ENCODE measurements at places on chromosomes 16 and 17.
A peak's percentile ranks its signal among the peaks of the same experiment; 100 is the strongest.

DNA sequence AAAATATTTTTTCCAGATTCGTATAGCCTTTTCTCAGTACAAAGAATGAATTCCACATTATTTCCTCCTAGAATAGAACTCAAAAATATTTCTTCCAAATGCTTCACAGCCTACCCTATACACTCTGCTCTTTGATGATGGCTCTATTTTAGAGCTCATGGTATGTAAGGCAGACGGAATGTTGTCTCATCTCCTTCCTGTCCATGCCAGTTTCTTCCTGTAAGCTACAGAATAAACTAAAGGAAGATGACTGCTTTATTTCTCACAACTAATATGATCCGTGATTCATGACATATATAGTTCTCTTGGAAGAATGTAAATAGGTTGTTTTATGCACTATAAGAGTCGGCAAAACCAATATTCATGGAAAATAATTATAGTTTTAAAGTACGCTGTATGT, 723.1 kb downstream of the CDH11 start:
- no peak for DNase-seq

- no peak for DNase-seq
Observed at GRCh38 chr16:2275476-2276367, 7.8 kb upstream of the RNPS1 start.

GRCh38 chr17:27982688-27983087, 59.8 kb upstream of the NLK start:
- DNase-seq: no peak

DNA sequence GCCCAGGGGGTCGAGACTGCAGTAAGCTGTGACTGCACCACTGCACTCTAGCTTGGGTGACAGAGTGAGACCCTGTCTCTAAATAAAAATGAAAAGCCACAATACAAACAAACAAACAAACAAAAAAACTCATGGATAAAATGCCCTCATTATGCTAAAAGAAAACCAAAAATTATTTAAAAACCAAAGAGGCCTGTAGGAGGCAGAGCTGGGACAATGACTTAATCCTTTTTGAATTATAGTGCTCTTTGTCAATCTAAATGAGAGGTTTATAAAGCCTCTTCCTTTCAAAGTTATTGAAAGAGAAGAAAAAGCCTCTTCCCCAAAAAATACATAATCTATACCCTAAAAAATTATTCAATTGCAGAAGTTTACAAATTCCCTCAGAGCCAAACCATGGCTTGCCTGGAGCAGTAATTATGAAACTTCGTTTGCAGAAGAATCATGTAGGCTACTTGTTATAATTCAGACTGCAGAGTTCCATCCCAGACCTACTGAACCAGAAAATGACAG, 18.5 kb downstream of the CRLF3 start:
- no peak for DNase-seq

DNA sequence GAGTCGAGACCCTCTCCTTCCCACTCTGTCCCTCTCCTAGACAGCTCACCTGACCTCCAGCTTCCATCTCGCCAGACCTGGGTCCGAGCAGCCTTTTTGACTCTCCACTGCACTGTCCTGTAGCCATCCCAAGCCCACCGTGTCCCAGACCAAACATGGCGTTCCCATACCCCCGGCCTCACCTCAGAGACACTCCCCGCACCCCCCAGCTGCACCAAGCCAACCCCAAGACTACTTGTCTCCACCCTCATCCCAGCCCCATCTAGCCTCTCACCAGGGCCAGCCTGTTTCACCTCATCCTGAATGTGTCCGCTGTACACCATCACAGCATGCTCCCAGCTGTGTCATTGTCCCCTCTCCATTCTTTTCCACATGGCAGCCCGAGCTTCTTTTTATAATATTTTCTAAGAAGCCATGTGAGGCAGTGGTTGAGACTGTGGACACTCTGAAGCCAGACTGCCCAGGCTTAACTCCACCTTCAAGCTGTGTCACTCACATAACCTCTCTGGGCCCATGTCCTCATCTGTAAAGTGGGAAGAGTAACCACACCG, 1.5 kb downstream of the MYO15A start:
- no peak for DNase-seq

DNA sequence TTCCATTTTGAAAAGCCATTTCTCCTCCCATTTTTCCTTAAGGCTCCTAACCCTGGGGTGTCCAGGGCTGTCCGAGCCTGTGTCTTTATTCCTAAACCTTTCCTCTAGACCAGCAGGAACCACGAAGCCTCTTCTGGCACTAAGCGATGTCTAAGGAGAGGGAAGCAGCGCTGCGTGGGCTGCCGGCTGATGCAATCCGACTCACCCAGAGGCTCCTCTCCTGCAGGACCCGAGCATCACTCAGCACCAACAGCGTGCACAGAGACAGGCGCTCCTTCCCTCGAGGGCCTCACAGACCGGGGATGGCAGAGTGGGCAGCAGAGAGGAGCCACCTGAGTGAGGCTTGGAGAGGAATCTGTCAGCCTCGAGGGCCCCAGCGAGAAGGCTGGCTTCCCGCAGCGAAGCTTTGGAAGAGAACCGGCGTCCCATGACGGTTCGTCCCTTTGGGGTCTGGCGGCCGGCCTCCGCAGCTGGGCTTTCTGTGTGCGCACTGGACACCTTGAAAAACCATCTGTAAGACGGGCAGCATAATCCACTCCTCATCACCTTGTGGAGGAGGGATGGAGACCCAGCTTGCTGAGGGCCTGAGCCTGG, 174.3 kb downstream of the FOXL1 start:
- DNase-seq: no peak

- no peak for DNase-seq
Observed at GRCh38 chr17:10754109-10754508, 24.3 kb upstream of the TMEM220 start.

GRCh38 chr16:79997257-79997656, 396.7 kb upstream of the MAF start:
- DNase-seq: no peak

DNA sequence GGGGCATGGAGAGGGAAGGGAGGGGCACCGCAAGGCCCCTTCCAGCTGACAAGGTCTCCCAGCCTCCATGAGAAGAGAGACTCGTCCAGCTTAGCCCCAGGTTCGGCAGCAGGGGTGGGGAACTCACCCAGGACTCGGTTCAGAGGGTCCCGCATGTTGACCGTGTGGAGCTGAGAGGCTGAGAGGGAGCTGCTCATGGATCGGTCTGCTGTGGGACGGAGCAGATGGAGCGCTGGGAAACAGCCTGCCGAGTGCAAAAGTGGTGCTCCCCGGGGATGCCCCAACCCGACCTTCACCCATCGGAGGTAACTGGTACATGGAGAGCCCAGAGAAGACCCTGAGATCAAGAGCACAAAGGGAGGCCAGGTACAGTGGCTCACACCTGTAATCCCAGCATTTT, 4.9 kb downstream of the CSF3 start:
- DNase-seq: no peak

DNA sequence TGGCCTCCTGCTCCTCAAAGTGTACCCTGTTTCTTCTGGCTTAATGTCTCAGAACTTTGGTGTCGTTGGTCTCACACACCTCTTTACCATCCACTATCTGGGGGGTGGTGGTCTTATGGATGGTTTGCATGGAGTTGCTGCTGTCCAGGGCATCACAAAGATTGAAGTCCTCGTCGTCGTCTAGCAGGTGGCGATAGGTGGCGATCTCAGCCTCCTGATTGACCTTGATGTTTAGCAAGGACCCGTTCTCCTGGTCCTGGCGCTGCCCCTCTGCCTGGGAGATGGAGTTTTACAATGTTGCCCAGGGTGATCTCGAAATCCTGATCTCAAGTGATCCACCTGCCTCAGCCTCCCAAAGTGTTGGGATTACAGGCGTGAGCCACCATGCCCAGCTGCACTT, 31.1 kb upstream of the HELZ start:
- no peak for DNase-seq

DNA sequence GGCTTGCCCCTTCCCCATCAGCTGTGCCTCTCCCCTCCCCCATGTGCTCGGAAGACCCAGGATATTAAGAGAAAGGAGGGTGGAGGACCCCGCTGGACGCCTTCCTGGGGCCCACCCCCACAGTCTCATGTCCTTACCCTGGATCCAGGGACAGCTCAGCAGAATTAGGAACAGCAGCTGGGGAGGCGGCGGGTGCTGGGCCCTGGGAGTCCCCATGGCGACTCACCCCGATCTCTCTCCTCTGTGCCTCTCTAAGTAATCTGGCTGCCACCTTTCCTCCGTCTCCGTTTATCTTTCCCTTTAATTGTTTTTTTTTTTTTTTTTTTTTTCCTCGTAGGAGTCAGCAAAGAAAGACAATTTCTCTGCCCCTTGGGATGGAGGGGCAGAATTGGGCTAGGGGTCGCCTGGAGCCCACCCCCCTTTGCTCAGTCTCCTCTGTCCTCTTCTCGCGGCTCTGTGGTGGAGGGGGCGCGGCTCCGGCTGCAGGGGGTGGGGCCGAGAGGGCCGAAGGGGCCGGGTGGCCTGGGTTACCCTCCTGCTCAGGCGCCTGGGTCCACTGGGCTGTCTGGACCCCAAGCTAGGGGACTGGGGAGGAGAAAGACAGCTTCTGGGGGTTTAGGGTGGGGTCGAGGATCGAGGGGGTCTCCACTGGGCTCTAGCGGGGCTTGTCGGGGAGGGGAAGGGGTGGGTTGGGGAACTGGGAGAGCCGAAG, 390 bp downstream of the SEZ6L2 start:
- DNase-seq: no peak

GRCh38 chr16:49419862-49420261, 46.3 kb downstream of the C16orf78 start:
- DNase-seq: no peak

- peak; percentile 83 for DNase-seq
Observed at GRCh38 chr16:71610936-71611871, 14.8 kb upstream of the MARVELD3 start.

- DNase-seq: no peak
Observed at GRCh38 chr16:78246559-78246958, 147.1 kb downstream of the WWOX start.

DNA sequence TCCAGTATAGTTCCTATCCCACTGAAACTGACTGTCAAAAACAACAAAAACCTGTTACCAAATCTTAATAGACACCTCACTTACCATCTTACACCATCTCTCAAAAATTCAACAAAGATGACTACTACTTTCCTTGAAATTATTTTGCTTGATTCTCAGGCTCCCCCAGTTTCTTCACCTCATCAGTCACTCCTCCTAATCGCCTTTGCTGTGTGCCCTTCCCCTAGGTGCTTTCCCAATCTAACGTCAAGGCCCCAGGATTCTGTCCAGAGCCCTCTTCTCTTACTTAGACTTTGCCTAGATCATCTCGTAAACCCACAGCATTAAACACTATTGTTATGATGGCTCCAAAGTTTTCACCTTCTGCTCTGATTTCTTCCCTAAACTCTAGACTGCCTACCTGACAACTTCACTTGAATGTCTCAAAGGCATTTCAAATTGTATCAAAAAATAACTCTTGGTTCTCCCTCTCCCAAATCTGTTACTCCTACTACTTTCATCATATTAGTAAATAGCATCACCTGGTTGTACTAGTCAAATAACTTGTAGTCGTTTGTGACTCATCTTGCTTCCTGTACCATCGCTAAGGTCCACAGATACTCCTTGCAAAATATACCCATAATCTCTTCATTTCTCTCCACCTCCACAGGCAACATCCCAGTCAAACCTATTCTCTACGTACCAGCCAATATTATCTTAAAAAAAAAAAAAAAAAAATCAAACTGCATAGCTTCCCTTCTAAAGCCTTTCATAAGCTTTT, 18.0 kb downstream of the C16orf87 start:
- DNase-seq: no peak

All from activated B cell treated with CpG ODN at 0.5 μM for 24 hours (primary cell).